Activated T-helper 2 cell treated with anti-CD3 and anti-CD28 coated beads, Interferon-gamma antibody, Interleukin-2, Interleukin-4, amounts not matched to agents 10 μg/mL and 5 μg/mL and 100 μg/mL, durations not matched to agents 14 hours and 24 hours and 36 hours (primary cell): ENCODE measurements at places on chromosomes 3 and 15.

DNA sequence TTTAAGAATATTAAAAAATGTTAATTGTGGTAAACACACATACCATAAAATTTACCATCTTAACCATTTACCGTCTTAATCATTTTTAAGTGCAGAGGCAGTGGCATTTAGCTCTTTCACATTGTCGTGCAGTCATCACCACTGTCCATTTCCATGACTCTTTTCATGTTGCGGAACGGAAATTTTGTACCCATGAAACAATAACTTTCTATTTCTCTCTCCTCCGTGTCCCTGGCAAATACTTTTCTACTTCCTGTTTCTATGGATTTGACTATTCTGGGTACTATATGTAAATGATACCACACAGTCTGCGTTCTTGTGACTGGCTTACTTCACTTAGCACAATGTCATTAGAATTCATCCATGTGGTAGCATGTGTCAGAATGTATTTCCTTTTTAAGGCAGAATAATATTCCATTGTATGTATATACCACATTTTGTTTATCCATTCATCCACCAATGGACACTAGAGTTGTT lies 27.9 kb downstream of the AKAP13 start:
- no peak for DNase-seq
- H3K27me3 ChIP-seq: no peaks in the 10 kb centered on the region
- H3K4me1 ChIP-seq: peaks cover 71% of the 10 kb centered on the region
- peaks cover 18% of the 10 kb centered on the region for H3K36me3 ChIP-seq
- H3K27ac ChIP-seq: peak overlapping the region; percentile 89

DNA sequence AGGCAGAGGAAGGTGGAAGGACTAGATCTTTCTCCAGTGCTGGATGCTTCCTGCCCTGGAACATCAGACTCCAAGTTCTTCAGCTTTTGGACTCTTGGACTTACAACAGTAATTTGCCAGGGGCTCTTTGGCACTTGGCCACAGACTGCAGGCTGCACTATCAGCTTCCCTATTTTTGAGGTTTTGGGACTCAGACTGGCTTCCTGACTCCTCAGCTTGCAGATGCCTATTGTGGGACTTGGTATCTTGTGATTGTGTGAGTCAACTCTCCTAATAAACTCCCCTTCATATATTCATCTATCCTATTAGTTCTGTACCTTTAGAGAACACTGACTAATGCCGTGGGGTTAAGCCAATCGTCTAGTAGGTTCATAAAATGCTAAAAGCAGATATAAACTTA lies 8.8 kb upstream of the B3GNT5 start:
- H3K4me1 ChIP-seq: peaks cover 3% of the 10 kb centered on the region
- peaks cover 15% of the 10 kb centered on the region for H3K36me3 ChIP-seq
- H3K27me3 ChIP-seq: no peaks in the 10 kb centered on the region
- DNase-seq: no peak

DNA sequence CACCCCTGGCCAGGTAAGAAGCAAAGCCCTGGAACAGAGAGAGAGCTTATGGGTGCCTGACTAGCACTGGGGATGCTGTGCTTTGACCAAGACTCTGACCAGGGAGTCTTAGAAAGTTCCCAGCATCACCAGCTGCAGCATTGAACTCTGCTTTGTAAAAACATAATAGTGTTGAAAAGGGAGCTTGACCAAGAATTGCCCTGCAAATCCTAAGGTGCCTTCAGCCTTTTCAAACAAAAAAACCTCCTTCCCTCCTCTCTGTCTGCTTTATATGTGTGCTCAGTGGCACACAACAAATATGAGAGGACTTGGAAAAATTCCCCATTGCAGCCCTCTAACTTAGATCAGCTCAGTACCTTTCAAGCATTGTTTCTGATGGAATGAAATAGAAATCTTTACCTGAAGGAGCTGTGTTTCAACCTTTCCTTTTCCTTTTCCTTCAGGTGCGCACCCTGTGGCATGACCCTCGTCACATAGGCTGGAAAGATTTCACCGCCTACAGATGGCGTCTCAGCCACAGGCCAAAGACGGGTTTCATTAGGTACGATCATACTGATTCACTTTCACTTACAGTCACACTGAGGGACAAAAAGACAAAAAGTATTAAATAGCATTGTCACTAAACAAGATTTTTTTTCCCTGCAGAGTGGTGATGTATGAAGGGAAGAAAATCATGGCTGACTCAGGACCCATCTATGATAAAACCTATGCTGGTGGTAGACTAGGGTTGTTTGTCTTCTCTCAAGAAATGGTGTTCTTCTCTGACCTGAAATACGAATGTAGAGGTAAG lies 13.0 kb downstream of the THBS1 start:
- no peak overlapping the region for H3K4me3 ChIP-seq
- H3K27me3 ChIP-seq: peaks cover 23% of the 10 kb centered on the region
- H3K36me3 ChIP-seq: no peaks in the 10 kb centered on the region
- no peak for DNase-seq

GRCh38 chr3:124428372-124429128 lies 301.7 kb upstream of the UMPS start:
- no peak overlapping the region for H3K4me3 ChIP-seq
- no peak overlapping the region for H3K27ac ChIP-seq
- no peak for DNase-seq
- no peaks in the 10 kb centered on the region for H3K4me1 ChIP-seq
- H3K27me3 ChIP-seq: peaks cover 3% of the 10 kb centered on the region
- H3K36me3 ChIP-seq: no peaks in the 10 kb centered on the region

DNA sequence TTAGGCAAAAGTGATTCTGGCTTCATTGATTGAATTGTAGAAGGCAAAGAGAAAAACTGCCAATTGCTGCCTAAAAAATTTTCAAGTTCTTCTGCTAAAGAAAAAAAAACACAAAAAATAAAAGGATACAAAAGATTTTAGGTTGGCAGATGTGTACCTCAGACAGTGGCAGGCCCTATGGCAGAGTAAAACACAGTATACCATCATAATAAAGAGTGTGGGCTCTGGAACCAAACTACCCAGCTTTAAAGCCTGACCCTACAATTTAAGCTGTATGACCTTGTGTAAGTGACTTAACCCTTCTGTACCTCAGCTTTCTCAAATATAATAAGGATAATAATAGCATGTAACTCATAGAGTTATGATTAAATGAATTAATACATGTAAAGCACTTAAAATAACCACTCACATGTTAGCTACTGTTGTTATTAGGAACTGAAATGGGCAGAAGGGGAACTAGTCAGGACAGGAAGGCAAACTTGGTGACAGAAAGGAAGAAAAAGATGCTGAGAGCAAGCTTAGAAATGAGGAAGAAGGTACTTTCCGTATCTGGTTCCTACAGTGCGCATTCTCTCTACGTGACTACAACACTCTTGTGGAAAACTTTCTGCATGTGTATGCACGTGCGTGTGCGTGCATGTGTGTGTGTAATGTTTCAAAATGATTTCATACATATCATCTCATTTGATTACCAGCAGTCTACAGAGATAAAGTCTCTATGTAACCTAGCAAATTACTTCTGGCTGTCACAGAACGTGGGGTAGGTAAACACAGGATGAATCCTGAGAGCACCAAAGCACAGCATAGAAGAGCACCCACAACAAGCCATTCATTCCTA lies 13.6 kb upstream of the GATM start:
- peaks cover 8% of the 10 kb centered on the region for H3K4me1 ChIP-seq
- no peak for DNase-seq
- no peak overlapping the region for H3K27ac ChIP-seq
- no peaks in the 10 kb centered on the region for H3K36me3 ChIP-seq

- H3K36me3 ChIP-seq: peaks cover 8% of the 10 kb centered on the region
- DNase-seq: no peak
- no peak overlapping the region for H3K27ac ChIP-seq
- H3K27me3 ChIP-seq: no peaks in the 10 kb centered on the region
- peak overlapping the region; percentile 91 for H3K4me3 ChIP-seq
Observed at GRCh38 chr3:44478606-44479094, 1.2 kb upstream of the ZNF445 start.

- DNase-seq: no peak
- H3K4me3 ChIP-seq: no peak overlapping the region
- no peak overlapping the region for H3K27ac ChIP-seq
- peaks cover 39% of the 10 kb centered on the region for H3K27me3 ChIP-seq
- peaks cover 11% of the 10 kb centered on the region for H3K4me1 ChIP-seq
Observed at GRCh38 chr3:19149368-19149767, 1.1 kb downstream of the KCNH8 start.

DNA sequence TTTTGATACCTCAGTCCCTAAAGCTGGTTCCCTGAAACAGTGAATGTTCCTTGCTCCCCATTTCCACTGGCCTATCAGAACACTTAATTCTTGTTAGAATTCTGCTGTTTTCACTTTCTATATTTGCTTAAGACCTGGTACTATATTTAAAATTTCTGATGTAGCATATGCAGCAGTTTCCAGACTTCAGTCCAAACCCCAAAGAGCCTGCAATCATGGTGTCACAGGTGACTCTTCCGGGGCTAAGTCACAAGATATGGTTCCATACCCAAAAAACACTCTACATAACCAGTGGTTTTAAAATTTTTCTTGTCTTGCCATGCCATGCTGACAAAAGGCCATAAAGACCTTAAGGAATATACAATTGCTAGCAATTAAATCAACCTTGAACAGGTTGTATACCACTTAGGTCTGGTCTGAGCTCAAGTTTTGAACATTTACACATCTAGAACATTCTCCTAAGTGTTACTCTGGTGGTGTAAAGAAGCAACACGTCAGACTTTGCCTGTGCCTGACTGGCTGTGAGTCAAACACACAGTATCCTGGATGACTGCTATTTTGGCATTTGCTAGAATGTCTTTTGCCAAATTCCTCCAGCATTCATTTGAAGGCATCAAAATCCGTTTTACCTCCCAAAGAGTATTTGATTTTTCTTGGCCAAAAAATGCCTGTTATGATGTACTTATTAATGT lies 160.0 kb downstream of the FRMD5 start:
- no peaks in the 10 kb centered on the region for H3K4me1 ChIP-seq
- no peaks in the 10 kb centered on the region for H3K36me3 ChIP-seq
- peaks cover 27% of the 10 kb centered on the region for H3K27me3 ChIP-seq
- no peak for DNase-seq

GRCh38 chr15:36415643-36416042 lies 163.8 kb upstream of the CDIN1 start:
- no peaks in the 10 kb centered on the region for H3K27me3 ChIP-seq
- no peak overlapping the region for H3K4me3 ChIP-seq
- DNase-seq: no peak
- H3K4me1 ChIP-seq: no peaks in the 10 kb centered on the region

DNA sequence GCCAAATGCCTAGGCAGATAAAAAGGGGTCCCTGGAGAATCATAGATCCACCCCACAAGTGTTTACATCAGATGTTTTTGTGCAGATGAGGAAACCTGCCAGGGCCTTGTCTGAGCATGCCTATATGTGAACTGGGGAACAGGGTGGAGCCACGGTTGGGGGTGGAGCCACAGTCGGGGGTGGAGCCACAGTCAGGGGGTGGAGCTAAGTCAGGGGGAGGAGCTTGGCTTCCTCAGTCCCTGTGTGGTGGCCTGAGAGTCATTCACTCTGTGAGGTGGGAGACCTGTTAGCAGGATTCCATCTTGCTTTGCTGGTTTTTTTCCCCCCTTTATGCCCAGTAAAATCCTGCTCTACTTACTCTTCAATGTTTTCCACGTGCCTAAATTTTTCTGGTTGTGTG lies 57.8 kb upstream of the TGFBR2 start:
- H3K27ac ChIP-seq: no peak overlapping the region
- H3K27me3 ChIP-seq: no peaks in the 10 kb centered on the region

DNA sequence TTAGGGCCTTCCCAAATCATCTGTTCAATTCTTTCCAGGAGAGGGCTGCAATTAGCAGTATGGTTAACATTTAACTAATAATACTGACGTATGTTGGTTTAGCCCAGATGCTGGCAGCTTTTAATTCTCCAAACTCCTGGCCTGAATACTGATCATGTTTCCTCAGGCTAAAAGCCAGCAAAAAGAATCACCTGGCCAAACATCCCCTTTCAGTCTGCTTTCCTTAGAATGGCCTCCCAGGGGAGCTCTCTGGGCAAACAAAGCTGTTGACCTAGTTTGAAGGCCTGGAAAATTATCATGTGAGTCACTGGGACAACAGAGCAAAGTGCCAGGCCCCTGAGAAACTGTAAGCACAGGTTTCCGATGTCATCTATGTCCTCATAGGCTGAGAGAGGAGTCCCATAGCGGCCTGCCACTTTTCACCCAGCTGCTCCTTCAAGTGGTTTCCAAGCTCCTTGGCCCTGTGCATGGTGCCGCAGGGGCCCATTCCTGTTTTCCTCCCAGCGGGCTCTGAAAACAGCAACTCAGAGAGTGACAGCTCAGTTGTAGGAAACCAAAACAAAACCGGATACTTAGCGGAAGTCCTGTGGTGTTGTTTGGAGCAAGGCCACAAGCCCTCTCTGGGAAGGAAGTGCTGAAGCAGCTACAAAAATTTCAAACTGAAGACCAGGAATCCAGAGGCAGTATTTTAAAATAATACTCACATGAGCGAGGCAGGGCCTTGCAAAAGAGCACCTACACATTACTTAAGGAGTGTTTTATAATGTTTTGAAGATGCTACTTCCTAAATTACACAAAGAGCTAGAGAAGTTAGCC lies 36.5 kb upstream of the RAB11A start:
- peaks cover 47% of the 10 kb centered on the region for H3K4me1 ChIP-seq
- H3K27ac ChIP-seq: peak overlapping the region; percentile 96
- H3K27me3 ChIP-seq: no peaks in the 10 kb centered on the region

DNA sequence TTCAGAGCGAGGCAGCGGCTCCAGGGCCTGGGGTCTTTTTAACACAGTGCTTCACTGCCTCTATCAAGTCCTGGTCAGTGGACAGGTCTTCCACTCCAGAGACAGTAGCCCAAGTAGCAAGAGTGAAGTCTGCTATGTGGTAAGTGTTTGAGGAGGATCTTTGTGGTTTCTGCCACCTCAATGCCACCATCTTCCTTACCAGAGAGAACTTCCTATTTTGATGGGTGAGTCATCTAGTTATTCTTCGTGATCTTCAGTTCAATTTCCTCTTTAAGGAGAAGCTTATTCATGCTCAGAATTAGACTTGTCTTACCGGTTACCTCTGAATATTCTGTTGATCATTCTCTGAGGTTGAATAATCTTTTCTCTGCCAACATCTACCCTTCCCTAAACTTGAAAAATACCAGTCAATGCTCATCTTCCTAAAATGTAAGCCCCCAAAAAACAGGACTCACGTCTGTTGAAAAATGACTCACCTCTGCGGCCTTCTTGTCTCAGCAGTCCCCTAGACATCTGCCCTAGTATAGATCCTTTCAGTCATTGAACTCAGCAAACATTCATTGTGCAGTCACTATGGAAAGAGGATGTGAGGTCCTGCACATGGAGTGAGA lies 32.2 kb upstream of the BCL6 start:
- H3K36me3 ChIP-seq: peaks cover 15% of the 10 kb centered on the region
- peak overlapping the region; percentile 89 for H3K27ac ChIP-seq
- no peaks in the 10 kb centered on the region for H3K27me3 ChIP-seq
- H3K4me3 ChIP-seq: peak overlapping the region; percentile 20

DNA sequence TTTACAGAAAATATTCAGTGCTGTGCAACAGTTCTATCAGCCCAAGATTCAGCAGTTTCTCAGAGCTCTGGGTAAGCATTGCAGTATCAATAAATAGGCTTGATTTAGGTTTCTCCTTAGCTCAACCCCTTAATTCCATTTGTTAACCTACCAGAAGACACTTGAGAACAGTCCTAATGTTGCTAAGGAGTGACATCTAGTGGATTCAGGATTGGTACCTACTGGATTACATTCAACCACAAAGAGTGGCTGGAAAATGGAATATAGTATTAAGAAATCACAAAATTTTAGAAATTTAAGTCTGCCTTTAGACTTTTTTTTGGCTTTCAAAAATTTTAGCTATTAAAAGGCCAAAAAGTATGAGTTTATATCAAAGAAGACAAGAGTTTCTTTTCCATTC lies 34.7 kb downstream of the POLG start:
- H3K36me3 ChIP-seq: peaks cover 92% of the 10 kb centered on the region
- H3K27me3 ChIP-seq: no peaks in the 10 kb centered on the region
- H3K4me3 ChIP-seq: no peak overlapping the region
- peak overlapping the region; percentile 84 for H3K27ac ChIP-seq
- H3K4me1 ChIP-seq: peaks cover 40% of the 10 kb centered on the region
- DNase-seq: no peak

GRCh38 chr15:58042006-58042405 lies 23.5 kb downstream of the ALDH1A2 start:
- H3K4me1 ChIP-seq: no peaks in the 10 kb centered on the region
- no peak overlapping the region for H3K27ac ChIP-seq
- H3K36me3 ChIP-seq: no peaks in the 10 kb centered on the region
